ENCODE measurements at places on chromosomes 6 and 20.

GRCh38 chr20:17507032-17507431 is 24.1 kb downstream of the BFSP1 start:
- no peak for DNase-seq

GRCh38 chr6:140276133-140276532 is 901.7 kb upstream of the CITED2 start:
- no peak for DNase-seq

GRCh38 chr6:27882624-27883023 is 29.6 kb downstream of the OR2B2 start:
- DNase-seq, result no peak

- DNase-seq, result no peak
These were observed 47.4 kb upstream of the RANBP9 start for GRCh38 chr6:13759025-13759424.

DNA sequence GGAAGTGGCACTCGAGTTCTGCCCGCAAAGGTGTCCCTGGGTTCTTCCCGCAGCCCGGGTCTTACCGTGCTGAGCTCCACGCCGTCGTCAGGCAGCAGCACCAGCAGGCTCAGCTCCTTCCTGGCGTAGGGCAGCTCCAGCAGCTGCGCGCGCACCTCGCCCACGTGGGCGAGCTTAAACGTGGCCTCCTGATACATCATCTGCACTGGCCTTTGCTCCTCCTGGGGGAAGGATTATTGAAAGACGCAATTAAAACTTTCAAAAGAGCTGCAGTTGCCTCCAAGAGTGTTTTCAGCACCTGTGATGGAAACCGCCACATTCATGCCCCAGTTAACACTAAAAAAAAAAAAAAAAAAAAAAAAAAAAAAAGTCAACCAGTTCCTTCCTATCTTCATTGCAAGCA is 11.3 kb downstream of the SERPINB9 start:
- DNase-seq, result no peak

DNA sequence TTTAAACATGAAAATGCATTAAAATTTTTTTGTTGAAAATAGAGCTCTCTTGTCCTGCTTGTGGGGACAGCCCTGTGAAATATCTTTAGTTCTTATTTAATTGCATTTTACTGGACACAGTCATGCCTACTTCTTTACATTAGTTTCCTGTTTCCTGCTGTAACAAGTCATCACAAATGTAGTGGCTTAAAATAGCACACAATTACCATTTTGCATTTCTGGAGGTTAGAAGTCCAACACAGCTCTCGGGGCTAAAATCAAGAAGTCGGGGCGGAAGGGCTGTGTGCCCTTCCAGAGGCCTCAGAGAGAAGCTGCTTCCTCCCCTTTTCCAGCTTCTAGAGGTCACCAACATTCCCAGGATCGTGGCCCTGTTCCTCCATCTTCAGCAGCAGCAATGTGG is 29.4 kb downstream of the PNLDC1 start:
- no peak for DNase-seq

DNA sequence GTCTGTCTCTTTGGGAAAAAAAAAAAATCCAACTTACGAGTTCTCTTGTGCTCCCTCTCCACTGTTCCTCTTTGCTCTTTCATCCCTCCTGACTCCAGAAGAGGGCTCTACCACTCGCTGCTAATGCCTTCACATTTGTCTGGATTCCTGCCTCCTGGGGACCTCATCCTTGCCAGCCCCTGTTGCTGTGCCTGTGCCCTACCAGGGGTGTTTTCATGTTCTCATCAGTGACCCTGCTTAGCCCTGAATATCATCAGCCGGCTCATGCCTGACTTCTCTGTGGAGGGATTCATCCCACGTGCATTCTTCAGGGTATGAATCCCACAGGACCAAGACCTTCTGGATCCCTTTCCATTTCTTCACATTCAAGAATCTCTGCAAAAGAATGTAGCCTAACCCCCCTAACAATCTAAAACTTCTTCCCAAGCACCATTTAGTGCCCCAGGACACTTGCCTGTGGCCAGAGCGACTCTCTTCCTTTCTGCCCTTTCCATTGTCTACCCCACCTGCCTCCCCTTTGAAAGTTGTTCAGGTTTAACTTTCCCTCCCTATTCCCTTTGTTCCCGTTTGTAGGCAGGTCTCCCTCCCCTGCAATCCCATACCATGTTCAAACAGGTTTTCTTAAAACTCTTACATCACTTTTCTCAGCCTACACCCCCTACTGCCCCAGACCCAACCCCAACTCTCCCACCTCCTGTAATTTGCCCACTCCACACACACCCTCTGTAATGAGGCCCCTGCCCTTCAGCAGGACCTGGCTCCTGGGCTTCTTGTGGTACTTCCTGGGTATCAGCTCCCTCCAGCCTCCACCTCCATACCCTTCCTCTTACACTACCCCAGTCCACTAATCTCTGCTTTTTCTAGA is 50.2 kb downstream of the RREB1 start:
- DNase-seq, result no peak

DNA sequence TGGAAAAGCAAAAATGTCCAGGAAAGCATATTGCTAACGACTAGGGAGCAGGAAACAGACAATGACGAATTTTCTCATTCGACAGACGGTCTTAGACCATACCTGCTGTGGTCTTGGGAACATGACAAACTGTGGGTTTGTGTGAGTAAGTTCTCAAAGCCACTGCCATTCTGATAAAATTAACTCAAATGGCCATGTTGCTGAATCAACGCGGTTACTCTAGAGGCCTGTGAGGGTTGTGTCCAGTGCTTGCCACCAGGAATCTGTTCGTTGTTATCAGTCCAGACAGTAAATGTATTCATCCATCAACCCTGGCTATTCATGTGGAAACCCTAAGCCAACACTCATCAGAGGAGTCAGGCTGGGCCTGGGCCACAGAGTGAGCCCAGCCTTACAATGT is 124.3 kb downstream of the MYLK4 start:
- no peak for DNase-seq

- peak; percentile 100 for DNase-seq
These were observed at the start of gene PNRC1 for GRCh38 chr6:89080281-89081128. Gene PNRC1 (plus strand): TSS chr6:89080751. CDS start chr6:89080895, 144 bp downstream.

GRCh38 chr6:43283905-43284304 is 14.2 kb upstream of the SLC22A7 start:
- DNase-seq, result no peak

DNA sequence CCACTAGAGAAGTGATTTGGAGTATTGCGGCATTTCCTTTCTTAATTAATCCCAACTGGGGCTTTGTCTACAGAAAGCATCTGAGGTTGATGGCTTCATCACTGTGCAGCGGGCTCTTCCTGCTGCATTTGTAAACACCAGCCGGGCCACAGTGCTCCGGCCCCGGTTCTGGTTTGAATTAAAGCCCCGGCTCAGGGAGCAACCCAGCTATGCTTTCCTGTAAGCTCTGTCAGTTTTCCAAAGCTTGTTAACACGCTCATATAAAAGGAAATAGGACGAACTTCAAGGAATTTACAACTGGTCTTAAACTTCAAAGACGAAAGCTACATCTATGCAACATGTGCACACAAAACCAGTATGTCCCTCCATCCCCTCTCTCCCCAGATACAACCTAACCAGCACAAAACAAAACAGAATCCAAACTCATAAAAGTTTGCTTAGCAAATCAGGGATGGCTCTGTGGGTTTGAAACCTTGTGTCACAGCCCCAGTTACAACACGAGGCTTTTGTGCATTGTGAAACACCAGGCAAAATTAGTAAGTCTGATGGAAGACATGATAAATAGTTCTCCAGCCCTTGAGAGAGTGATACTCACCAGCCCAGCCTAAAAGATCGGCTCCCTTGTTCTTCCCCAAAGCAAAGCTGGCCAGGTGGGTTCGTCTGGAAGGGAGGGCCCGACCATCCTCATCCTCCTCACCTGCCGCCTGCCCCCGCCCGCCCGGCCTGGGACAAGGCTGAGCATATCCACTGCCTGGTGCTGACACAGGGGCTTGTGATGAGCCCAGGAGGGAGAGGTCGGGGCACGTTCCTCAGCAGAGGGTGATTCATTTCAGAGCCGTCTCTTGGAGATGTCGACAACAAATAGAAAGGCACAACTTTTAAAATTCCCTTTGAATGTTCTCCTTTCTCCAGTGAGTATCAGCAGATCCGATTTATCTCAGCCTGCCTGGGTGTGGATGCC is 197.9 kb downstream of the TFAP2C start:
- DNase-seq, result no peak

- no peak for DNase-seq
These were observed 42.0 kb upstream of the RSPO3 start for GRCh38 chr6:127076466-127076865.

- DNase-seq, result no peak
These were observed 65.9 kb upstream of the OGFRL1 start for GRCh38 chr6:71222671-71223070.

DNA sequence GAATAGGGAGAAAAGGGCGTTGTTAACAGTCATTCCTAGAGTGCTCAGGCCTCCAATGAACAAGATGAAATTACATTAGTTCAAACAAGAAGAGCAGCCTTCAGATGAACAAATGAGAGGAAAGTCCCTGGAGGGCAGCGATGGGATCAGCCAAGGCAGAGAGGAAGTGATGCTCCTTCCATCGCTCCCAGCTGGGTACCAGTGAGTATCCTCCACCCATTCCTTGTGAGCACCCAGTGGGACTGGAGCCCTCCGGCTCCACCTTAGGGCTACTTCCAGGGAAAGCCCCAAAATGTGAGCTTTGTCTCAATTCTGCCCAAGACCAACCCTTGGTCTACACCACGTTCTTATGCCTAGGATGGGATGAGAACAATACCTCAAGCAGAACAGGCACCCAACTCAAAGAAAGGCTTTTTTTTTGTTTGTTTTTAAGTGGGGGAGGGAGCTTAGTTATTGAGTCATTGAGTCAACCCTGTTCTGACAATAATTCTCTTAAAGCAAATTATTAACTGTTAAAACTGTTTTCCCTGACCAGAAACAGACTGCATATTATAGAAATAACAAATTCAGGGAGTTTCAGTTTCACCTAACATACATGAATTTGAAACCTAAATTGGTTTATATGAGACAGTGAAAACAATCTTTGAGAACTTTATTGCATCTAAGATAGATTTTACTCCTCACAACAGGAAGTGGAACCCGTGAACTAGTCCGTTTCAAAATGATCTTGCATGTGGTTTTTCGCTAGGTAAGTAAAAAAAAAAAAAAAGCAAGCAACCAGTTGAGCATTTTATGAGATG is 106.9 kb downstream of the IPCEF1 start:
- no peak for DNase-seq

- DNase-seq, result peak; percentile 54
These were observed 537 bp downstream of the PRR3 start for GRCh38 chr6:30557683-30557981.

GRCh38 chr6:63624091-63624490 is 11.5 kb upstream of the PHF3 start:
- no peak for DNase-seq

DNA sequence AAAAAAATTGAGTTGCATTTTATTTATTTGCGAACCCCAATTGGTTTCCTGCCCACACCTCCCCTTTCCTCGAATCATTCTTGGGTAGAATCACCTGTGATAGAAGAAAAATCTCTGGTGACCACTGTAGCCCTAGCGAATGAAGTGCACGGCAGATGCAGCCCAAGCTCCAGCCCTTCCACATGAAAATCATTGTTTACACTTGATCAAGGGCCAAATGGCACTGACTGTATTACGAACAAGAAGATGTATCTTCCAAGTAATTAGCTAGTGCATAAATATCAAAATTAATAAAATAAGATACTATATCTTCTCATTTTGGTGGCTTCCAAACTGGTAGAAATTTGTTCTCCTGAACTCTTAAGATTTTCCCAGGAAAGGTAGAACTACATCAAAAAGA is 93.4 kb upstream of the ARID1B start:
- DNase-seq, result no peak

DNA sequence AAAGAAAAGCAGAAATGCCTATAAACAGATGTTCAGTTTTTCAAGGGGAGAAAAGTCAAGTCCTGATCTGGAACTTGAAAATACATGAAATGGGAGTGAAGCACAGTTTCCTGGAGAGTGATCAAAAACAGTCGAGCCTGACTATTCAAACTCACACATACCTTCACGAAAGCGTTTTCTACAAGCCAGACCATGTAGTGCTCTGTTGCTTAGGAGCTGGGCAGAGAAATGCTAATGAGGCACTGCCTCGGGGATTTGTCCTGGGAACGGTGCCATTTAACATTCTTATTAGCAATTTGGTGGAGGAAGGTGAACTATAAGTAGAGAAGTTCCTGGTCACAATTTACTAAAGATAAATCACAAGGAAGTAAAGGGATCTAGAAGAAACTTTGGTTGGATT is 5.9 kb downstream of the NHSL1 start:
- peak; percentile 32 for DNase-seq

DNA sequence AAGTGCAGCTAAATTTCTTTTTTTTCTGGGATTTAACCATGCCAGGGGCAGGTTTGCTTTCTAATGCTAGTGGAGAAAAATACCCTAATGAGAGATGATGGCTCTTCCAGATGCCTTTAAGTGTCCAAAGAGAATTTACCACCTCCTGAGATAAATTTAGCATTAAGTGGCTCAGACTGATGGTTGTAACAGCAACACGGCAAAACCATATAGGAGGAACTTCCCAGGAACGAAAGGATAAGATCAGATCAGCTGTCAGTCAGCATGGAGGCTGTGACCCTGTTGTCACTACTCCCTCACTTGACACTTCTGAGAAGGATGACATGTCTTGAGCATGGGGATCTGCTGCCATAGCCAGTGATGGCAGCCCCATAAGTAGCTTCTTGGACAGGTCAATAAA is 860.0 kb downstream of the QKI start:
- no peak for DNase-seq

DNA sequence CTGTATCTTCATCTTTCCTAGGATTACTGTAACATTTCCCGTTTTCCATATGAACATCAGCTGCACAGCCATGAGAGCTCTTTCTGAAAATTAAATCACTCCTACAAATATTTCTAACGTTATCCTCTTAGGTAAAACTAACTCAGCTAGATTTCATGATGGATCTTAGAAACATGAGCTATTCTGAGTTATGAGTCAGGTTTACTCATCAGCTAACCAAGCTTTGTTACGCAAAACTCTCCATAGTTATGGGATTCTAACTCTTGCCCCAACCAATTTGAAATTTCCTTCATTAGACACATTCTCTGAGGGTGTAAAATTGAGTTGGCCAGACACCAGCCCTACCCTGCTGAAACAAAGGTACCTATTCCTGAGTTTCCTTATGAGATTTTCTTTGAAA is 14.0 kb downstream of the DEFB110 start:
- no peak for DNase-seq

GRCh38 chr20:5691918-5692618 is 58.1 kb upstream of the SHLD1 start:
- no peak for DNase-seq

DNA sequence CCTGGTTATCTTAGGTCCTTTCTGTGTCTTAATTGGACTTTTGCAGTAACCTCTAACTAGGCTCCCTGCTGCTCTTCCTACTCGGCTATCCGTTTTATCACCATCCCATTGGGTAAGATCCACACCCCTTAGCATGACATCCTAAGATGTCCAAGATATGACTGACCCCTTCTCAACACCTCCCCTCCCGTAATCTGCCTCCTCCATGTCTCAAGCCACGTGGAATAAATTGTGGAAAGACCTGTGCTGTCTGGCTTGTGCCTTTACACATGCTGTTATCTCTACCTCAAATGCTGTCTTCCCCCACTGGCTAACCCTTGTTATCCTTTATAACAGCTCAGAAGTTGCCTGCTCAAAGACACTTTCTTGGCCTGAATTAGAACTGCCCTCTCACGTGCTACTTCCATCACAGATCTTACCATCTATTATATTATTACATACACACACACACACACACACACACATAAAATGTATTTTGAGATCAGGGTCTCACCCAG is 26.5 kb downstream of the EIF2S2 start:
- no peak for DNase-seq
